ENCODE measurements at places on chromosomes 2 and 18. TPM values are rescaled to one million over a fixed set of nuclear protein-coding genes. Genes with fewer than 3 reads are reported as not detected.

DNA sequence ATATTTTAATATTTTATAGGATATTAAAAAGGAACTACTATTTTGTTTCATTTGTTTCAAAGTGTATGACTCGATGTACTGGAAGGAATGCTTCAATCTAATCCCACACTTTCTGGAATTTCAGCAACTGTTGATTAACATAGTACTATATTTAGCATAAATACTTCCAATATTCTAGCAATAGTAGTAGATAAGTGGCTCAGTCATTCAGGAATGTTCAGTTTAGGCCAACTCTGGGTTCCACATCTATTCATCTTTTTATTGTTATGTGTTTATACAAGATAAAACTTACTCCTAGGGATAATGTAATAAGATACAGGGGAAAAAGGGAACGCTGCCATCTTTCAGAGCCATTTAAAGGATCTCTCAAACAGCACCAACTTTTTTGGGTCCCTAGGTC, 22.3 kb upstream of the ORC2 start:
- no peak for DNase-seq

GRCh38 chr2:136005462-136006196, 20.2 kb upstream of the DARS1 start:
- DNase-seq: no peak

DNA sequence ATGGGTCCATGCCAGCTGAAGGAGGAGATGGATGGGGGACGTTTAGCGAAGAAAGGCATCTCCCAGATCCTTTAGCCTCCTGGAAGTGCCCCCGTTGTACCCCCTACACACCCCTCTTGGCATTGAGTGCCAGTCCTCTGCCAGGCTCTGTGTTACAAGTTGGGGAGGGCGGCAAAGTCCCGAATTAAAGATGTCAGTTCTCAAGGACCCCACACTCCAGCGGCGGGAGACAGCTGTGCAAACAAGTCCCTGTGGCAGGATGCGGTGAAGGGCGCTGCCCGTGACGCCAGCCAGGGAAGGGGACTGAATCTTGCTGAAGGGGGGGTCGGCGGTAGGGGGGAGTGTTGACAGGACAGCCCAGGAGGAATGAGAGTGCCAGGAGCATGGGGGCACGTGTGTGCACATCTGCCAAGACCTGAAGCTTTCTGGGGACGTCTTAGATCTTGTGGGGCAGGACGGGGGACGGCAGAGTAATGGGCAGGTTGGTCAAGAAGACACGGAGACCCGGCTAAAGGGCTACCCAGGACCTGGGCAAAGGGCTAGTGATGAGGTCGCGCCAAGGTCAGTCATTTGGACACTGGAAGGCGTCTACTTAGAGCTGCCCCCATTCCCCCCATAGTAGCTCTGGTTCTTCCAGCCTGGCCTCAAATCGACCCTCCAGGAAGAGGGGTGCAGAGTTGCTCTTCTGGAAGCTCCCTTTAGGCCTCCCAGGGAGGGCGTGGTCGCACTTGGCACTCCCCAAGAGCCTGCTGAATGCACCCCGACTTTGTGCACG, 2.8 kb upstream of the CTDSP1 start:
- peak; percentile 71 for DNase-seq

GRCh38 chr18:25630682-25631081, 278.7 kb upstream of the ZNF521 start:
- DNase-seq: no peak

DYNAP gene
- 0.09 TPM for total RNA-seq

DNA sequence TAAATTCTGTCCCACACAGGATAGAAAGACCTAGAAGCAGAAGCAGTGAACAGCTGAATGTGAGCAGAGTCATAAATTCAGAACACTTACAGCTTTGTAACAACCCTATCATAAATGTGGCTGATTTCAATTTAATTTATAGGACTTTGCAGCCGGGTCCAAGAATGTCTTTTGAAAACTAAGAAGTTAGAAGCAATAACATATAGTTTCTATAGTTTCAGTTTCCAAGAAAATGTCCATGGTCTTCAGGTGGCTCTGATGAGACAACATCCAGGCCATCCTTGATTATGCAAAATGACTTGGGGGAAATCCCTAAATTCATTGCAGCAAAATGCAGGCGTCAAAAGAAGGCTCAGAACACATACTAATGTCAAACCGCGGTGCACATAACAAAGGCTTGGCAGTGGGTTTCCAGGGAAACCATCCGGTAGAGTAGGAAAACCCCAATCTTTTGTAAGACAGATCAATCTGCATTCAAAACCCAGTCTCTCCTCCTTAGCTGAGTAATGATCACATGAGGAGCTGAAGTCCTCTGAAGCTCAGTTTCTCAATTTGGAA, 442.2 kb upstream of the ID2 start:
- no peak for DNase-seq

SERPINB8 gene
- total RNA-seq: 7.0 TPM

- no peak for DNase-seq
Observed at GRCh38 chr2:238087211-238087610, 12.9 kb upstream of the ESPNL start.

GRCh38 chr2:106563195-106563594, 76.0 kb downstream of the CD8B2 start:
- no peak for DNase-seq

FAM237A gene
- total RNA-seq: not detected

DNA sequence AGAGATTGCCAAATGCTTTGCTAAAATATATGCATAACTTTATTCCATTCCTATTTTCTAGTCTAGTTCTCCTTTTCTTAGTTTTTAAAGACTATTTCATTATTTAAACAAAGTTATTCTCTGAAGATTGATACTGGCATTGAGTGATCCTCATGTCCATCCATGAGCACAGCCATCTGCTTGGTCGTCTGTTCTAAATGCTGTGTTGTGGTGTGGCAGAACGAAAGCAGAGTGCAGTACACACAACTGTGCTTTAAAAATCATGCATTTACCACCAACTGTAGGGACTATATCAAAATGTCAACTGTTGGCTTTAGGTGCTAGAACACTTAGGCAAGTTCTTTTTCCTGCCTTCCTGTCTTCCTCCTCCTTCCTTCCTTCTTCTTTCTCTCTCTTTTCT, 226.6 kb downstream of the ACKR3 start:
- no peak for DNase-seq

DNA sequence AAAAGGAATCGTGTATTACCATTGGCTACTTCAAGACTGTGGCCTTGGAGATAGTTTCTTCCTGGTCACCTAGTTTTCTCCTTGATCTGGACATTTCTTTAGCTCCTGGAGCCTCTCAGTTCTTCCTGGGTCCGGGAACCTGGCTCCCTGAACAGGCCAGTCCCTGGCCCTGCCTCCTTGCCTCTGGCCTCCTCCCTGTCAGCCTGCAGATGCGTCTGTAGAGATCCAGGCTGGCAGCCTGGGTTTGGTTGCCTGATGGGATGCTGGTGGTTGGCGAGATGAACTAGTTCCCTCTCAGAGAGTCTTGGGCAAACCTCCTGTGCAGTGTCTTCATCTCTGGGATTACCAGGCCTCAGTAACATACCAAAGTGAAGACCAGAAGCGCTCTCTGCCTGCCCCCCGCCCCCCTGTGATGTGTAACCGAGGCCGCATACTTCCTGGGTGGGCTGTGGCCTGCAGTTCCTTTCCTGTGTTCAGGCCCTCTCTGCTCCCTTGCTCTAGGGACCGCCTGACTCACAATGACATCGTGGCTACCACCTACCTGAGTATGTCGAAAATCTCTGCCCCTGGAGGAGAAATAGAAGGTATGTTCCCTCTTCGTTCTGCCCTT, 85.4 kb downstream of the DYSF start:
- no peak for DNase-seq

DNA sequence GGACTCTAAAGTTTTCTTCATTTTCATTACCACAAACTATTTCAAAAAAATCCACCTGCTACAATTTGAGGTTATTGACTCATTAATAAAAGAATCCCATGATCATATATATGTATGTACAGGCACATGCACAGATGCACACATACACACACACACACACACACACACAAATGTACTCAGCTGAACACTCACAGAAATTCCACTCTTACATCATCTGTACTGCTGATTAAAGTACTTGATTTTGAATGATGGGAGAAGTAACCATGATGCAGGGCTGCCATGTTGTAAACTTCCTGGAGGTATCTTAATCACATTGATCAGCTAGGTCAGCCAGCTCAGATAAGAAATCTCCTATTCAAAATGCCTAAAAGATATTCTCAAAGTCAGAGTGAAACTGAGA, 1313.2 kb upstream of the NRXN1 start:
- no peak for DNase-seq

- no peak for DNase-seq
Observed at GRCh38 chr2:160584972-160585494, 91.4 kb upstream of the RBMS1 start.

M1AP gene
- 0.94 TPM for total RNA-seq

DNA sequence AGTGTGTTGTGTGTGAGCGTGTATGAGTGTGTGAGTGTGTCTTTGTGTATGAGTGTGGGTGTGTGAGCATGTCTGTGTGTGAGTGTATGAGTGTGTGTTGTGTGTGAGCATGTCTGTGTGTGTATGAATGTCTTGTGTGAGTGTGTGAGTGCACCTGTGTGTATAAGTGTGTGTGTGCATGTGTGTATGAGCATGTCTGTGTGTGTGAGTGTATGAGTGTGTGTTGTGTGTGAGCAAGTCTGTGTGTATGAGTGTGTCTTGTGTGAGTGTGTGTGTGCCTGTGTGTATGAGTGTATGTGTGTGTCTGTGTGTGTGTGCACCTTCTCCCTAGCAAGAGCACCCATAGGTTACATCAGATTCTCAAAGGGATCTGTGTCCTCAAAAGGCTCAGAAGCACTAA, 28.5 kb upstream of the TNS1 start:
- DNase-seq: no peak

GRCh38 chr18:22063102-22063501, 106.3 kb upstream of the GATA6 start:
- DNase-seq: no peak
